IPS-NIHi11 (cell line): ENCODE measurements at places on chromosomes 16 and 17.

GRCh38 chr17:21688293-21688949 lies 3.9 kb upstream of the KCNJ18 start:
- DNase-seq = no peak

- no peak for DNase-seq
Observed at GRCh38 chr16:25344006-25344405, 86.4 kb upstream of the ZKSCAN2 start.

DNA sequence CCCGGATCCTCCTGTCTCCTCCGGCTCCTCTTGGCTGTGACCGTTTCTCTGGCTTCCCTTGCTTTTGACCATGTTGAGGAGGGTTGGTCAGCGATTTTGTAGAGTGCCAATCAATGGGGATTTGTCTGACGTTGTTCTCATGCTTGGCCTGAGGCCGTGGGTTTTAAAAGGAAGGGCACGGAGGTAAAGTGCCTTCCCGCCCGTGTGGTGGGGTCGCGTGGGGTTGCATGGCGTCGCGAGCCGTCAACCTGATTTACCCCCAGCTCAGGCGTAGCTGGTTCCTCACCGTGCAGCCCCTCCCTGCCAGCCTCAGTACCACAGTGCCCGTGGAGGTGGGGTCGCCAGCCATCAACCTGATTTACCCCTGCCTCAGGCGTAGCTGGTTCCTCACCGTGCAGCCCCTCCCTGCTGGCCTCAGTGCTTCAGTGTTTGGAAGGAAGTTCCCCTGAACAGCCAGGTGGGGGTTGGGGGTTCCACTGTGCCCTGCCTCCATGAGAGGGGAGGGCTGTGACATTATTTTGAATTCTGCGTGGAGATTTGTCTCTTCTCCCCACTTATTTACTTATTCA lies 5.0 kb downstream of the TPSAB1 start:
- peak; percentile 9 for DNase-seq

GRCh38 chr17:51119415-51120356 lies 982 bp downstream of the SPAG9 start:
- peak; percentile 49 for DNase-seq

GRCh38 chr17:27244491-27245223 lies 49.3 kb upstream of the WSB1 start:
- peak; percentile 48 for DNase-seq

DNA sequence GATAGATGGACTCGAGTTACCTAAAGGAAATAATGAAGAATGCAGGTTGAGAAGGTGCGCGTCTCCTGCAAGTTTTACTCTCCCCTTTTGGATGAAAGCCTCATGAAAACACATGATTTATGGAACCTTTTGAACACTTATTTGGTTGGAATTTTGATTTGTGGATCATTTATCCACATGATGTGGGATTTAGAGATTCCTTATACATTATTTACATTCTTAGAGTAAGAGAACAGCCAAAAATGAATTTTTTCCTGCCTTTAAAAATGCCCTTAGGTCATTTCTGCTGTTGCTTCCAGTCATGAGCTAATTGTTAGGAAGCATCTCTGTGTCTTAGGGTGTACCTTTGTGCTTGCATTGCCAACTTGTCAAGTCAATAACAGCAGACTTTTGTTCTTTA lies 99.9 kb downstream of the RPTOR start:
- DNase-seq = no peak

DNA sequence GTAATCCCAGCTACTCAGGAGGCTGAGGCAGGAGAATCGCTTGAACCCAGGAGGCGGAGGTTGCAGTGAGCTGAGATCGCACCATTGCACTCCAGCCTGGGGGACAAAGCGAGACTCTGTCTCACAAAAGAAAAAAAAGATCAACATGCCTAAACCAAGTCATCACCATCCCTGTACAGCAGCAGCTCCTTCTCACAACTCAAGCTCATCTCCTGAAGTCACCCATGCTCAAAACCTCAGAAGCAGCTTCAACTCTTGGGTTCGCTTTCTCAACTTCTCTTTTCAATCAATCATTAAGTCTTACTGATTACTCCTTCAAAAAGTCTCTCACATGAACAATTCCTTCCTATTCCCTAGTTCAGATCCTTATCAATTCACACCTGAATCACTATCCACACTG lies 31.3 kb downstream of the PHLPP2 start:
- DNase-seq = no peak

DNA sequence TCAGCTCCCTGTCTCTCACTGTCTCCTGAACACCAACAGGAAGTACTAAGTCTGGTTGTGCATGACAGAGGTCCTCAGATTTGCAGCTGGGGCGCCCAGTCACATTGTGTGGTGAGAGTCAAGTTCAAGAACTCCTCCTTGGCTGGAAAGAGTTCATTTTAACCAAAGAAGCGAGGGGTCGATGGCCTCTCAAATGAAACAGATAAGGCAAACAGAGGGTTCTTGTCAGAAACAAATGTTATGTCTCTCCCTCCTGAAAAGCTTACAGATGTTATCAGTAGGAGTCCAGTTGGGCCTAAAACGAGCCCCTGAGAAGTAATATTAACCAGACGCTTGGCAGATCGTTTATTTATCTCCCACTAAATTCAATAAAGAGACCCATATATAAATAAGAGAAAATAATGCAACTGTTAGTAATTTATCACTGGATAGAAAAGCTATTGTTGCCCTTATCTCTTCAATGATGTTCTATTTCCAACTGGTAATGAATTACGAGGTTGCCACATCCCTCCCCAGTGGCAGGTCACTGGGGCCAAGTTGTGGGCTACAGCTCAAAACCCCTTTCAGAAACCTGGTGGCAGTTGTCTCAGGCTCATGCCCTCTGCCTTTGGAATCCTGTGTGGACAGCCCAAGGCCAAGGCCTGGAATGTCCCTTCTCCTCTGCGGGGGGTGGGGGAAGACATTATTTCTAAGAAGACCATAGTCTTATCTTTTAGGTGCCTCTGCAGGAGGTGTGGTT lies 307.5 kb upstream of the DYNLRB2 start:
- no peak for DNase-seq

DNA sequence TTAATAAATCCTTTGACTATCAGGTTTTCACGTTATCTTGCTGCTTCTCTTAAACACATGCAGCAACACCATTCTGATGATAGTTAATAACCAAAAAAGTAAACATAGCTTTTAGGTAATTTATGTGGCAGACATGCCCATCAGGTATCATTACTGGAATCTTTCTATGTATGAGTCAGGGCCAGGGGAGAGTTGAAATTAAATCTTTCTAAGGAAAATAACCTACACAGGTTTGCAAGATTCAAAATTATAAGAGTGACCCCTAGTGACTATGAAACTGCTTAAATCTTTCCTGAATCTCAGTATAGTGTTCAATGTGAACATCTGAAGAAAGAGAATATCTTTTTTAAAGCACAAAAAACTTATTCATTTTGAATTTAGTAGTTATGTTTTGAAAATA lies 666.6 kb downstream of the CDH11 start:
- DNase-seq = no peak

DNA sequence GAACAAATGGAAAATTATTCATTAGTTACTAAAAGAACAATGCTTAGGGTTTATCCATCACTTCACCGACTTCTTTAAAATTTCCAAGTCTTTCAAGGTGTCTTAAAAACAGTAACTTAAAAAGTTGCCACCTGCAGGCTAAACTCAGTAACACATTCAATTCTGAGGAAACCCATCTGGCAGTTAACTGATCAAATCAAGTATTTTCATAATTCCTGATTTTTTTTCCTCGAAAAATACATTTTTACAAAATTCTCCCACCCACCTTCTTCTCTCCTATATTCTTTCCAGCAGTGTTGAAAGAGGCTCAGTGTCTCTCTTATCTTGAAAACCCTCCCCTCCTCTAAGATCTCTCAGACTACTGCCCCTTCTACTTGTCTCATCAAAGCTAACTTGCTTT lies 29.9 kb downstream of the PARN start:
- peak; percentile 24 for DNase-seq

DNA sequence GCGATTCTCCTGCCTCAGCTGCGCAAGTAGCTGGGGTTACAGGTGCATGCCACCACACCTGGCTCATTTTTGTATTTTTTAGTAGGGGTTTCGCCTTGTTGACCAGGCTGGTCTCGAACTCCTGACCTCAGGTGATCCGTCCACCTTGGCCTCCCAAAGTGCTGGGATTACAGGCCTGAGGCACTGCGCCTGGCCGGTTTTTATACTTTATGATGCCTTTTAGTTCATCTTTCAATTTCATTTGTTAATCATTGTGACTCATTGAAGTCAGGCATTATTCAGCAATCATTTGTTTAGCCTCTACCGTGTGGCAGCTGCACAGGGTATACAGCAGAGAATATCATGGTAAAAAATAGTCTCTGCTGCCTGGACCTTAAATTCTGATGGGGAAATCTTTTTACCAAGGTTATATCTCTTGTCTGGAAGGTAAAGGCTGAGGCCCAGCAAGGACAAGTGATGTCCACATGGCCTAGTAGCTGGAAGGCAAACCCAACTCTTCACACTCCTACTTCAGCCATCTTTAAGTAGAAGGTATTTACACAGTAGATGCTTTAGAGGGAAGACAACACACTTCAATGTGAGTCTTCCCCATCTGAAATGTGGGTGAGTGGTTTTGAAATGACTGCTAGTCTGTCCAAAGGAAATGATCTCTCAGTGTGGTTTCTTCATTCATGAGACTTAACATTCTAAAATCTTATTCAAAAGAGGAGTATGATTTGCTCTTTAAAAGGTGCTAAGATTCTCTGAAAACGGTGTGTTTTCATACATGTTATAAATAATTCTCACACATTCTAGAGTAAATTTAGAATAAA lies 2.4 kb downstream of the PRPSAP2 start:
- DNase-seq = no peak
